ENCODE measurements at places on chromosomes 2 and 18.

GRCh38 chr2:69138247-69138772, 125.3 kb downstream of the ANTXR1 start:
- DNase-seq: no peak

GRCh38 chr18:55309249-55309648, 278.7 kb downstream of the TCF4 start:
- DNase-seq: no peak

DNA sequence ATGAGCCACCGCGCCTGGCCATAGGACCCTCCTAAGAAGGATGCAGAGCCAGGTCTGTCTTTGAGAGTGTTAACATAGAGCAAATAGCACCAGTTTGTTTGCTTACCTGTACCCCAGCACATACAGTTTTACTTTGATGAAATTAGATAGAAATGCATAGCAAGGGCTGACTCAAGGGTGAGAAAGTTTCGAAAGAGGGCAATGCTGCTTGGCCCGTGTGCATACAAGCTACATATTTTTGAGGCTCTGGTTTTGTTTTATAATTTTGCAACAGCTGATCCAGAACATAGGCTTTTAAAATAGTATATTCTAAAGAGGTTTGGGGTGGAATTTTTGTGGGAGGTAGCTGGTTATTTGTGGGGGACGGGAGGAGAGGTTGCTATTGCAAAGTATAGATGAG, 151.7 kb downstream of the MCFD2 start:
- DNase-seq: no peak

DNA sequence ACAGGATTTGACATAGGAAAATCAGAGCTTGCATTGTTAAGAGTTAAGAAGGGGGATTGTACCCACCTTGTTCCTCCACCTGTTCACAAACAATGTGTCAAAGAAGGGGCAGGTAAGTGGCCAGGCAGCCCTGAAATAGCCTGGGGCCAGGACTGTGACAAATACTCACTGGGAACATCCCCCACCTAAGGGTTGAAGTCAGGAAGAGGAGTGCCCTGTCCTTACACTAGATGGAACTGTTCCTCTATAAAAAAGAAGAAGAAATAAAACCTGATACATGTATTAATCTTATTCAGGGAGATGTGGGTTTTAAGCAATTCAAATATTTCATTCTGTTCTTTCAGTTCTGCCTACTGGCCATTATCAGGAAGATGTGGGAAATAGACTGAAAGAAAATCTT, 41.9 kb downstream of the TACR1 start:
- no peak for DNase-seq

GRCh38 chr2:27844821-27845255, 45.3 kb downstream of the RBKS start:
- no peak for DNase-seq

- no peak for DNase-seq
Measured at GRCh38 chr18:8373486-8373885, 235.8 kb upstream of the RAB12 start.

DNA sequence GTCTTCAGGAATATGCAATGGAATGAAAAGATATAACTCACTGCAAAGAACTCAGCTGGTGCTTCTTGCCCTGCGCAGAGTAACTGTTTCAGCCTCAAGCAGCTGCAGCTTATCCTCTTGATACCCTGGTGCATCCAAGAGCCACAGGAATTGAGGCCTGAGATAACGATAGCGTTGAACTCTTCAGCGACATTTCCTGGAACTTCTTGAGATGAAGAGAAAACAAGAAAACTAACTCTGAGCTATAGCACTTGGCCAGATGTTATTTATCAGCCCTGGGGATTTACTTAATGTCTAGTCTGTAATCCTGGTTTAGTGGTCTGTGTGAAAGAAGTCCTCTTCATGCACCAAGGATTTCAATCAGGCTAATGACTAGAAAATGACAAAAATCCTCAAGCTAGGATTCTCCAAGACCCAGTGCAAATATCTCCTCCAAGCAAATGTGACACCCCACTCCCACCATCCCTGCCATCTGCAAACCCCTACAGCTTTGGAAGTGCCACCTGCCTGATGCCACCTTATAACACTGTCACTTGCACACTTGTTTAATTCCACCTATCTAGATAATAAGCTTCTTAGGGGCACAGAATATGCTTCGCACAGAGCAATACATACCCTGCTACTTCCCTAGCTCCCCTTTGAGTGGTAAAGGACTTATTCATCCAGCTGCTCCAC, 40.6 kb downstream of the EHD3 start:
- DNase-seq: no peak

GRCh38 chr2:95062242-95063085, 37.0 kb downstream of the MAL start:
- DNase-seq: peak; percentile 33

DNA sequence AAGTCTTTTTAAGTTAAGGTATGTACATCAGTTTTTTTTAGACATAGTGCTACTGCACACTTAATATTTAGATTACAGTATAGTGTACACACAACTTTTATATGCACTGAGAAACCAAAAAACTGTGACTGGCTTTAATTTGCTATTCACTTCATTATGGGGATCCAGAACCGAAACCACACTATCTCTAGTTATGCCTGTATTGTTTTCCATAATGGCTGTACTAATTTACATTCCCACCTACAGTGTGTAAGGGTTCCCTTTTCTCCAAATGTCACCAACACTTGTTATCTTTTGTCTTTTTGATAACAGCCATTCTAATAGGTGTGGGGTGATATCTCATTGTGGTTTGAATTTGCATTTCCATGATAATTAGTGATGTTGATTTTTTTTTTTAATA, 213.4 kb upstream of the CCDC150 start:
- DNase-seq: no peak

DNA sequence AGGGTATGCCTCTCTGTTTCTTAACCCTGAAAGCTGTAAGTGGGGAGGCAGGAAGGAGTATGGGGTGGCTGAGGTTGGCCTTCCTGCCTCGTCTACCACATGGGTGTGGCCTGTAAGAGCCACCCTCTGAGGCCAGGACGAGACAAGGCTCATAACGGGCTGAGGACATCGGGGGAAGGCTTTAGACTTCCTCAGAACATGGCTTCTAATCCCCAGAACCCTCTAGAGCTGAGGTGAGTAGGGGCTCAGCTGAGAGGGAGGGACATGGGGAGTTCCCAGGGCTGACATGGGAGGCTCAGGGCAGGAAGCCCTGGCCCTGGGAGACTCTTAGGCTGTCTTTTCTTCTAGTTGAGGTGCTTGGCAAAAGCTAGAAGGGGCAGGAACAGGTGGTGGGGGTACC, 36.7 kb downstream of the EMX1 start:
- no peak for DNase-seq

GRCh38 chr2:65443509-65444186, 11.2 kb upstream of the SPRED2 start:
- DNase-seq: no peak

- DNase-seq: no peak
Measured at GRCh38 chr2:134367213-134367612, 113.3 kb downstream of the MGAT5 start.

DNA sequence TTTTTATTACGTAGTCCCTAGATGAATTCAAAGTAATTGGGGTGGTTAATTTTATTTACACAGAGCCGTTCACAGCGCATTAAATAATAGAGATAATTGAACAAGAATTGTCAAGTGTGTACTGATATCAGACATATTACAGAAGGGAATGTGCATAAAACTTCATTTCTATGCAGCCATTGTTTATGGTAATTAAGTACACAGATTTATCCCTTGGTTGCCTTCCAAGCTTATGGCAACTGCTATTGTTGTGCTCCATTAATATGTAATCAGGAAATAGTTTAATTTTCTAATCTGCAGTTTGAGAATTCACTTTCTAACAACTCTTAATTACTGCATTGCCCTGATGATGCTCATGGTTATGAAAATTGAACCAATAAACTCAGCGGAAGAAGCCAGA, 47.3 kb upstream of the OTX1 start:
- DNase-seq: no peak

GRCh38 chr2:3959372-3959771, 256.0 kb downstream of the DCDC2C start:
- DNase-seq: peak; percentile 52

GRCh38 chr2:111705711-111706336, 178.2 kb downstream of the ANAPC1 start:
- peak; percentile 93 for DNase-seq

- DNase-seq: no peak
Measured at GRCh38 chr2:16189836-16190160, 249.4 kb downstream of the MYCN start.

- no peak for DNase-seq
Measured at GRCh38 chr2:62143696-62144095, 52.2 kb upstream of the B3GNT2 start.

- DNase-seq: no peak
Measured at GRCh38 chr2:29567906-29568520, 353.4 kb downstream of the ALK start.

DNA sequence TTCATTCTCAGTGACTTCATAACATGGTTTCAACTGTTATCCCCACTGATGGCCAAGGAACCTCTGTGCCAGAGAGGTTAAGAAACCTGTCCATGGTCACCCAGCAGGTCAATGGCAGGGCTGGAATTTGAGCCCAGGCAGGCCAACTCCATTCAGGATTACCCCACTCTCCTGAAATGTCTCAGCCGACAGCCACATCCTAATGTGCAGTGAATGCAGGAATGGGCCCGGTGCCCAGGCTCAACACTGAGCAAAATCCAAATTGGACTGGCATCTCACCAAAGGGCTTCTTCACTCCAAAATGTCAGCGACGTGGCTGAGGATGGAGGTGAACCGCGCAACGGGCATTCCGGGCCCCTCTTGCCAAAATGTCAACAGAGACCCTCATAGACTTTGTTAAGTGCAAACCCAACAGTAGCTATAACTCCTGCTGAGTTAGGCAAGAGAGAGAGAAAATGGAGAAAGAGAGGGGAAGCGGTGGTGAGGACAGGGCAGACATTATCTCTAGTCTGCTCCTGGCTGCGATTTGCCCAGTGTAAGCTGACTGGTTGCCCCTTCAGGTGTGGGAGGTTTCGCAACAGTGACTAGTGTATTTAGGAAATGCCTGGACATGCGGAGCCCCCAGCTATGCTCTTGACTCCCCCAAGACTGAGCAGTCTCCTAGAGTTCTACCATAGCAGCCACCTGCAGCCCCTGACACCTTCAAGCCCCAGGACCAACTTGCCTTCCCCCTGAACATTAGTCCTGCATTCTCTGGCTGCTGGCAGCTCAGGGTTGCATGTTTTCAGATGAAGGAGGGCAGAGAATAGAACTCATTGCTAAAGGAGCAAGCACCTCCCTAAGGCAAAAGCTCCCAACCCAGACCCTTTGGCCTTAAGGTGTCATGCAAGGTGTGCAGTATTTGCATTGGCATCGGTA, 167.7 kb downstream of the ANAPC1 start:
- DNase-seq: no peak

Measured in DMS79 (cell line).